NCI-H2171 treated with DMSO at 0.1 percent for 48 hours (cell line): ENCODE measurements at places on chromosomes 11 and 22.
A peak's percentile ranks its signal among the peaks of the same experiment; 100 is the strongest.

- no peak for DNase-seq
These were observed 23.6 kb downstream of the JRKL start for GRCh38 chr11:96413408-96413807.

DNA sequence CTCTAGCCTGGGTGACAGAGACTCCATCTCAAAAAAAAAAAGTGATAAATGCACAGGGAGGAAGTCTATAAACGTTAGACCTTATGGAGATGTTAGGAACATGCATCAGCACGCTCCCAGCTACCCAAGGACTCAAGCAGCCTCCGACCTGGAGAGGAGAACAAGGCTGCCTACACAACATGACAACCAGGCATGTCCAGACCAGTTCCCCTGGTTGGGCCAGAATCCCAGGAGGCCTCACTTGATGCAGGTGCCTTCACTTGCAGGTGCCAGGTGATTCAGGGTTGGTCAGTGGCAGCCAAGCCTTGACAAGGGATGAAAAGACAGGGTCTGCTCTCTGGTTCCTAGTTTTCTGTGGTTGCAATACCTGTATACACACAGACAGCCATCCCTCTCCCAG is 5.9 kb downstream of the RANGAP1 start:
- peak; percentile 77 for DNase-seq

GRCh38 chr22:26852176-26852575 is 194.8 kb downstream of the MIAT start:
- DNase-seq, result no peak

- no peak for DNase-seq
These were observed 10.3 kb downstream of the YAP1 start for GRCh38 chr11:102120437-102120973.

DNA sequence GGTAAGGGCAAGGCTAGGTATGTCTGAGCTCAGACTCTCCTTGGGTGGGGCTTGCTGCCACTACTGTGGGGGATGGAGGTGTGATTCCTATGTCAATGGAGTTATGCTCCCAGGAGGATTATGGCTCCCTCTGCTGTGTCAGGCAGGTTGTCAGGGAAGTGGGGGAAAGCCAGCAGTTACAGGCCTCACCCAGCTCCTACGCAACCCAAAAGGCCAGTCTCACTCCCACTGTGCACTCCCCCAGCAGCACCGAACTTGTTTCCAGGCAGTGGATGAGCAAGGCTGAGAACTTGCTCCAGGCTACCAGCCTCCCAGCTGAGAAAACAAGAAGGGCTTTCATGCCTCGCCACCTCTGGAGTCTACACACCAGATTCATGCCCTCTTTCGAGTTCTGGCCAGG is 18.2 kb downstream of the C11orf91 start:
- peak; percentile 28 for DNase-seq

DNA sequence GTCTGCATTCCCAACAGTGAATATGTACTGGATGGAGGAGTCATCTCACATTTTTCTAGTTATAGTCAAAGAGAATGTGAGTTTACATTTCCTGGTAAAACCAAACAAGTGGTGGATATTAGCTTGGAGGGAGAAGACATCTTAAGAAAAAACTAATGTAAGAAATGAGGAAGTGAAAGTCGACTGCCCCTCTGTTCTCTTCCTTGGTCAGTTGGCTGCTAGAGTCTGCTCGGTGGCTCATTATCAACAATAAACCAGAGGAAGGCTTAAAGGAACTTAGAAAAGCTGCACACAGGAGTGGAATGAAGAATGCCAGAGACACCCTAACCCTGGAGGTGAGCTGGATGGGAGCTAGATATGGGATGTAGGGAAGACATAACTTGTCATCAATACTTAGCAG is 5.8 kb downstream of the SLC22A9 start:
- no peak for DNase-seq

DNA sequence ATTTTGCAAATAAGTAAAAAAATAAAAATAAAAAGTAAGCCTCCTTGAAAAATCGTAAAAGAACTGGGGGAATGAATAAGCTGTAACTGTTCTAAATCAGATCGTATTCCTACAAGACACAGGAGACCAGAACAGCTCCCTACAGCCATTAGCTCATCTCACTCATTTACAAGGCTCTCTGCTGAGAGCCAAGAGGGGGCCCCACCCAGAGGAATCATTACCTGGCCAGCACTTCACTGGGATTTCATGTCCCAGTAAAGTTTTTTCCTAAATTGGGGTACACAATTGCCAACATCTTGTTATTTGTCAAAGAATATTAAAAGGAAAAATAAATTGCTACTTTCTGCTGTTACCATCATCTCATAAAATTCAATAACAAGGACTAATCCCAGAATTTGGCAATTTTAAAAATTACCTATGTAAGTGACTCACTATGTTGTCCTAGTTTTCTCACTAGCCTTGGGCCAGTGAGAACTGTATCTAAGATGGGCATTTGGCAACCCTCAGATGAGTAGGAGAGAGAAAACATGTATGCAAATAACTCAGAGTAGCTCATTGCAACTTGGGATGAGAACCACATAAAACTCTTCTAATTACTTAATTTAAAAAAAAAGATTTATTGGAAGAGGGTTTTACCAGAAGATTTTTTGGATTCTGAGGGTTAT is 18.4 kb upstream of the SMTN start:
- no peak for DNase-seq

- no peak for DNase-seq
These were observed 107.7 kb downstream of the ELP4 start for GRCh38 chr11:31617246-31617645.

- DNase-seq, result no peak
These were observed 24.0 kb upstream of the ZBED5 start for GRCh38 chr11:10881892-10882291.

DNA sequence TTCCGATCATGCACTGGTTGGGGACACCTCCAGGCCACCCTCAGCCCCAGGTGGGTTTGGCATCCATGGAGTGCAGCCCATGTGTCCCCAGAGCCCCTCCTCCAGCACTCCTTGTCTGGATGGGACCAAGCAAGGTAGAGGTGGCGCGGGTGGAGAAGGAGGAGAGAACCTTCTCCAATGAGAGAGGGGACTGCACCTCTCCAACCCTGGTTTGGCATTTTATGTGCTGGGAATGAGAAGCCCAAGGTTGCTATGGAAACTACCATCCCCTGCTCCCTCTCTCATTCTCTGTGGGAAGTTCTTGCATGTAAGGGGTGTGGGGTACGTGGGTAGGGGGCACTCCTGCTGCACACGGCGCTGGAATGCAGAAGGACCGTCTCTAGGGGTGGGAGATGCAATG is 21.8 kb upstream of the RASD2 start:
- no peak for DNase-seq

DNA sequence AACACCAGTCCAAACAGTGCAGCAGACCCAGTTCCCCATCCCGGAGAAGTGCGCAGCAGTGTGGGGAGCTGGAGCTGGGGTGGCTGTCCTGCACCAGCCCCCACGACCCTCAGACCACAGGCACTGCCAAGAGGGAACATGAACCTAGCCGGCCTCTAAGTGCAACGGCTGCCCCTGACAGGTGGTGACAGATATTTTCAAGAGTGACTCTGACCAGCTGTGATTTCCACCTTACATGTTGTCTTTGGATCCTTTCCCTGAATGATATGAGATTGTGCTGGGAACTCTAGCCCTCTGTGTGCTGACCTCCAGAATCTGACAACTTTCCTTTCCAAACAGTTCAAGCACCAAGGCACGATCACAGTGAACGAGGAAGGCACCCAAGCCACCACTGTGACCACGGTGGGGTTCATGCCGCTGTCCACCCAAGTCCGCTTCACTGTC is 12.6 kb downstream of the SERPIND1 start:
- no peak for DNase-seq

- peak; percentile 86 for DNase-seq
These were observed 188.4 kb upstream of the NAV2 start for GRCh38 chr11:19524171-19524671.

- DNase-seq, result no peak
These were observed 49.0 kb downstream of the LINC01488 start for GRCh38 chr11:69530278-69531070.

DNA sequence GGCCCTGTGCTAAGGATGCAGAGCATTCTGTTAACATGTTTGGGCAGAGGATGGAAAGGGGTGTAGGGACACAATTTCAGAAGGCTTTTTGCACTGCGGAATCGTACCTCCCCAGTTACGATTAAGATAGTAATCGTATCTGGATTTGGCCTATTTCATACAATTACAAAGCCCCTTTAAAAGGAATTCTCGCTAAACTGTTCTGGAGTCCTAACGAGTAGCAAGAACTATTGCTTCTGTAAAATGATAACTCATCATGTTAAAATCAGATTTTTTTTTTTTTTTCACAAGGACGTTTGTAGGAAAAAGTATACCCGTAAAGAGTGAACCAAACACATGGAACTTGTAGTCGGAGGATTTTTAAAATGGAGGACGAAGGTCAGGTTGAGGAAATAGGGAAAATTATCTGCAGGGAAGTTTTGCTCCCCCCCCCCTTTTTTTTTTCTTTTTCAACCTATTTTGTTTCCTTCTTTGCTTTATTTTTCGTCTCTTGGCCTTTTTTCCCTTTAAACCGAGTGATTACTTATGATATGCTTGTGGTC is 934 bp downstream of the HSD17B12 start:
- DNase-seq, result peak; percentile 43

DNA sequence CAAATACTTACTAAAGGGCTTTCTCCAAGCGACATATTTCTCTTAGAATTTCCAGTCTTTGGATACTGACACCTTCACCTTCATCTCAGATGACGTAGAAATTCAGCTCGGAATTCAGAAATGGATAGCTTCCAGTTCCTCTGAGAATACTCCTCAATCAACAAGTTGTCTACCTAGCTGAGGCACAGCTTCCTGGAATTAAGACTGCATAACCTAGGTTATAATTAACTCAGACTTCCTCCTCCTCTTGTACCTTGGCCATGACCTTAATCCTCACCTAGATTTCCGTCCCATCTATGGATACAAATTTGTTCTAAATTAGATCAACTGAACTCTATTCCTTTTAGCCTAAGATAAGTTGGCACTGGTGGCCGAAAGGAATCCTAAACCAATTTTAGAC is 17.4 kb downstream of the ATP5MG start:
- no peak for DNase-seq
